ENCODE measurements at places on chromosomes 3 and 15.

GRCh38 chr3:140470962-140471361 lies 206.9 kb upstream of the TRIM42 start:
- no peak for DNase-seq

GRCh38 chr15:33825453-33825852 lies 142.8 kb upstream of the CHRM5 start:
- no peak for DNase-seq

- DNase-seq: no peak
Observed at GRCh38 chr3:153252963-153253362, 90.9 kb downstream of the RAP2B start.

- peak; percentile 10 for DNase-seq
Observed at GRCh38 chr3:181487236-181487978, 224.3 kb upstream of the SOX2 start.

DNA sequence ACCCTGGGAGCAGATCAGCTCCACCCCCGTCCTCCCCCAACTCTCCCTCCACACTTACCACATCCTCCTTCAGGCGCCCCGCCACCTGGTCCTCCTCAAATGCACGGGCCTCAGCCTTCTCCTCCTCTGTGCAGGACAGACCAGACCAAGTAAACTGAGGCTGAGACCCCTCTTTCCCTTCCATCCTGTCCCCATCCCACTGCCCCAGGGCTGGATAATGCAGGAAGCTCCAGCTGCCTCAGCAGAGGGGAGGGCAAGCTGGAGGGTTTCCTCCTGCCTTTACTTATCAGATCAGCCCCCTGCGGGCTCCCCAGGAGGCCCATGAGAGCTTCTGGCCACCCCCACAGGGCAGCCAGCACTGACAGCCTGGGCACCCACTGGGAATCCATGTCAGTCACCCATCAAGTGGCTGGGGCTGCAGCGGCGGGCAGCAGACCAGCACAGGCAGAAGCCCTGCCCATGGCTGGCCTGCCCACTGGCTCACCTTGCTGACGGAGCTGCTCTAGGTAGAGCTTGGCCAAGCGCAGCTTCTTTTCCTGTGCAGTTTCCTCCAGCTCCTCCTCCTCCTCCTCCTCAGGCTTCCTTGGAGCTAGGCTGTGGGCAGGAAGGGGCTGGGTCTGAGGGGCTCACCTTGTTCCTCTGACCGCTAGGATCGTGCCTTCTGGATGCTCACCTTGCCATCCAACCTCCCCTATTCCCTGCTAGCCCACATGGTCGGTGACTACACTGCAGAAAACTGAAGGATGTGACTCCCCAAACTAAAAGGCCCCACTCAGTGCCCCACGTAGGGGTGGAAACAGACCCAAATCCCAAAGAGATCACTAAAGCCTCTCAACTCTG lies 3.9 kb downstream of the RRP9 start:
- no peak for DNase-seq

Data from nucleus accumbens (tissue), 56 donors.